Regular cardiac myocyte (primary cell): ENCODE measurements at places on chromosomes 12 and 14. TPM values are rescaled to one million over a fixed set of nuclear protein-coding genes. Genes with fewer than 3 reads are reported as not detected.

The RNASE4 gene
- 9.4 and 38.9 TPM in 2 replicates for total RNA-seq

The AKAP3 gene
- 1.2 and 1.4 TPM in 2 replicates for total RNA-seq

The REP15 gene
- 2.9 and 3.1 TPM in 2 replicates for total RNA-seq

The FLVCR2 gene
- 1.5 and 7.9 TPM in 2 replicates for total RNA-seq

The BMAL2 gene
- total RNA-seq: 29.9 and 80.3 TPM in 2 replicates

The MLF2 gene
- 147 and 175 TPM in 2 replicates for total RNA-seq

The OAS1 gene
- total RNA-seq: 0.77 and 2.8 TPM in 2 replicates

The CLBA1 gene
- total RNA-seq: 4.6 and 8.5 TPM in 2 replicates

The JKAMP gene
- 106 and 120 TPM in 2 replicates for total RNA-seq

The KRT77 gene
- not detected in 2 replicates for total RNA-seq

The ATP5F1B gene
- total RNA-seq: 386 and 740 TPM in 2 replicates

The RHEBL1 gene
- 0.56 and 1.2 TPM in 2 replicates for total RNA-seq

The PDE3A gene
- 23.1 and 31.8 TPM in 2 replicates for total RNA-seq

The CMTM5 gene
- 0.28 and 0.58 TPM in 2 replicates for total RNA-seq

The CACNA1C gene
- total RNA-seq: 2.3 and 5.9 TPM in 2 replicates

The CCDC175 gene
- total RNA-seq: not detected in 2 replicates

The GOLT1B gene
- 97.0 and 109 TPM in 2 replicates for total RNA-seq

The FGF23 gene
- under 0.01 TPM in 1 of 2 replicates, not detected in the other for total RNA-seq

The SDS gene
- total RNA-seq: not detected in 2 replicates

The RD3L gene
- total RNA-seq: not detected in 2 replicates

The TBC1D30 gene
- total RNA-seq: 0.19 and 0.85 TPM in 2 replicates

The SLC6A12 gene
- 0.19 TPM in 1 of 2 replicates, not detected in the other for total RNA-seq

The ENTPD5 gene
- 8.1 and 9.6 TPM in 2 replicates for total RNA-seq

The GALNT9 gene
- 0.19 and 0.28 TPM in 2 replicates for total RNA-seq

The MTRFR gene
- total RNA-seq: 5.4 and 8.6 TPM in 2 replicates

The ZNF384 gene
- total RNA-seq: 9.0 and 11.3 TPM in 2 replicates

The ANAPC5 gene
- 166 and 178 TPM in 2 replicates for total RNA-seq

The TMPRSS12 gene
- not detected in 2 replicates for total RNA-seq

The SLC39A2 gene
- total RNA-seq: 0.28 TPM in 1 of 2 replicates, not detected in the other

The AHNAK2 gene
- 20.5 and 33.0 TPM in 2 replicates for total RNA-seq
